ENCODE measurements at places on chromosomes 7 and 10.

- DNase-seq = no peak
Observed at GRCh38 chr7:125222596-125222995, 293.0 kb upstream of the POT1 start.

DNA sequence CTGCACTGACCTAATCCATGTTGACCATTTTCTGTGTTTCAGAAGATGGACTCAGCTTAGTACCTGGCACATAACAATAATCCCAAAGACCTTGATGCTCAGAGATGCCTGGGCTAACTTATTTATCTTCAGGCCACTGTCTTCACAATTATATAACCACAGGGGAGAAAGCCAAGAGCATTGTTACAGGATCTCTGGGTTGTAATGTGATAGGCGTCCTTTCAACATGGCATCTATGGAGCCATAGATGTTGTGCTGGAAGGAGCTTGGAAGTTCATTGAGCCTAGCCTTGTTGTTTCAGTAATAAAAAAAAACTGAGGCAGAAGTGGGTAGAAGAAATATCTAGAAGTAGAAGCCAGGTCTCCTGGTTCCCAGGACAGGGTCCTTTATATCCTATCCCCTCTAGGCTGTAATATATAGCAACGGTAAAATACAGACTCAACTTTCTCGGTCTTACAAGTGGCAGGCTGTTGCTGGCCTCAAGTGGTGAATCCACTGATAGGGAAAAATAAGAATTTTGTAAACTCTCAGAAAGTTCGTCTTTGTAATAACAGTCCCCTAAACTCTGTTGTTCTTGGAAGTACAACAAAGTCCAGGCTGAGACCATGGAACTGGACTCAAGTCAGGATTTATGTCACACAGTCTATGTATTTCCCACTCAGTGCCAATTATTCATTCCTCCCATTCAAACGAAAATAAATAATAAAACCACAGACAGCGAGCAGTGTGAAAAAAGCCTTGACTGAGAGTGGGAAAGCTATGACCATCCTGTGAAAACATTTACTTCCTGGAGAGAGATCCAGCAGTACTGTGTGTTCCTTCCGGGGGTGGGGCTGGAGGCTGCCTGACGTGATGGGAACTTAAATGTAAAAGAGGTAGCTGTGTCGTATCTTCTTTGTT, 277.6 kb downstream of the REEP3 start:
- peak; percentile 96 for DNase-seq

- no peak for DNase-seq
Observed at GRCh38 chr7:36054637-36055036, 98.4 kb upstream of the EEPD1 start.

DNA sequence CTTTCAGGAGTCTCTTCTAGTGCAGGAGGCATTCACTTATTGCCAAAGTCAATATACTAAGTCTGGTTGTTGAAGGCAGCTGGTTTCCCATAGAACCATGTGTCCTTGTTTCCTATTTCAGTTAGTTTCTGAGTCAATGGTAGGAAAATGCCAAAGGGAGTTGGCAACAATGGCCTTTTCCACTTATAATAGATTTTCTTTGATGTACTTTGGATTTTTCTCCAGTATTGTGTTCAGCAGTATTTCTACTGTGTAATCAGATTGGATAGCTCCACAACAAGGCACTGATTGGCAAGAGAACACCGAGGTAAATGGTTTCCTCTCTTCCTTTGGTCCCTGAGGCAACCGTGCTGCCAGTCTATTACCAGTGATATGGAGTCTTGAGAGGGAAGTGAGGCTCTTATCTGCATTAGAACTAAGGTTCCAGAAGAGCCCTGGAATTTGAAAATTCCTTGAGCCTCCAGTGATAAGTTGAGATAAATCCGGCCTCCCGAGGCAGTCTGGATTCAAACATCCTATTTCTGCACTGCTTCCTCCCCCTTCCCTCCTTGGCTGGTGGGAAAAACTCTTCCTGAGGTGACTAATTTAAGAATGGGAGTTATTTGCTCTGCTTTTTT, 7.9 kb upstream of the SEPTIN7 start:
- DNase-seq = peak; percentile 51

Data from EH (cell line).